ENCODE measurements at places on chromosomes 3 and 15. TPM values are rescaled to one million over a fixed set of nuclear protein-coding genes. Genes with fewer than 3 reads are reported as not detected.

DNA sequence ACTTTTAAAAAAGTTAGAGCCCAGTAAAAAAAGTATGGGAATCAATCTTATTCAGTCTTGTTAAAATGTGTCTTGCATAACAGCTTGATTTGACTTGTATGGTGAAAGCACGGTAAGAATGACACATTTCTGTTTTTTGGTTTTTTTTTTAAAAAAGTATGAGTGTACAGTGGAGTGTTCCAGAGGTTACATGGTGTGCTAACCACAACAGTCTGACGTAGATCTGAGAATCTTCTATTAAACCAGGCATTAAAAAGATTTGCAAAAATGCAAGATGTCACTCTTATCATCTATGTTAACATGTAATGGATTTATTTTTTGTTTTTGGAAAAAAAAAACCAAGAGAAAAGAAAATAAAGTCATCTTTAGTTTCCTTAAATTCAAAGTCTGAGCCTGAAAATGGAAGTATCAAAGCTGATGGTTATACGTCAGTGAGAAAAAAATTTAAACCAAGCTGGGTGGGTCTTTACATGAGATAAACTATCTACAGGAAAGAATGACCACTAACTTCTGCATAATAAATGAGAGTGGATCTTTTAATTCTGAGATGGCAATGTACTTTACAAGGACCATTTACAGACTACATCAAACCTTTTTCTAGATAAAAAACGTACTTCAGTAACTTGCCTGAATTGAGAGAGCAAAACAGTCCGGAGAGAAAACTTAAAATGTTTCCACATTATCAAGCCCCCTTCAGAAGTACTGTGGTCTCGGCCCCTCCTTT lies 1.6 kb downstream of the GABPB1 start:
- peak overlapping the region; percentile 97 for H3K27ac ChIP-seq
- peaks cover 70% of the 10 kb centered on the region for H3K4me1 ChIP-seq
- H3K27me3 ChIP-seq = no peaks in the 10 kb centered on the region

DNA sequence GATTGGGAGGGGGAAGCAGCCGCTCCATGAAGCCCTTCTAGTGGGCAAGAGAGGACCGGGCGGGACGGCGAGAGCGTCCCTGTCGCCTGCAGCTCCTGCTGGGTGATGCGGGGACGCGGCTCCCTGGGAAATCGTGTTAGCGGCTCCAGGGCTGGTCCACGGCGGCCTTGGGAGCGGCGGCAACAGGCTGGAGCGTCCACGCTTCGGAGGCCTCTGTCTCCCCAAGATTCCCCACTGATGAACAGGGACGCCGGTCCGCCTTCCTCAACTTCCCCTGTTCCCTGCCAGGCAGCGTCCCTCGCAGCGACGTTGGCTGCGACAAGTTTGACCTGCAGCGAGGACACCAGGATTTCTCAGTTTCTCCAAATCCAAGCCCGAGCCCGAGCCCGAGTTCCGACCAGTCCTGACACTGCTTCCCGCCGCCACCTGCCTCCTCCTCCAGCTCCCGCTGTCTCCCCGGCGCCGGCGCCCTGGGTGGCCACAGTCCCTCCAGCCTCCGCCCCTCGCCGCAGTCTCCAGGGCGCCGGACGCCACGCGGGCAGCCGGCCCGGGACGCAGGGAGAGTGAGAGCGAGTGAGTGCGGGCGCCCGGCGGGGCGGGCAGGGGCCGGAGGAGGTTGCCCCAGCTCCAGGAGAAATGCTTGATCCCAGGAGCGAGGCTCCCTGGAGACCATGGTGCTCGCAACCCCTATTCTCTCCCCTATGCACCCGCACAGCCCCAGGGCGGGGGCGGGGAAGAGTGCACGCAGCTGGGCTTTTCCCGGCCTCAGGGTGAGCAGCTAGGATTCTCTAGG lies 78.1 kb upstream of the RNF7 start:
- H3K4me1 ChIP-seq = peaks cover 24% of the 10 kb centered on the region
- peak; percentile 76 for DNase-seq
- H3K4me3 ChIP-seq = peak overlapping the region; percentile 50
- H3K36me3 ChIP-seq = no peaks in the 10 kb centered on the region
- peak overlapping the region; percentile 9 for H3K27ac ChIP-seq

DNA sequence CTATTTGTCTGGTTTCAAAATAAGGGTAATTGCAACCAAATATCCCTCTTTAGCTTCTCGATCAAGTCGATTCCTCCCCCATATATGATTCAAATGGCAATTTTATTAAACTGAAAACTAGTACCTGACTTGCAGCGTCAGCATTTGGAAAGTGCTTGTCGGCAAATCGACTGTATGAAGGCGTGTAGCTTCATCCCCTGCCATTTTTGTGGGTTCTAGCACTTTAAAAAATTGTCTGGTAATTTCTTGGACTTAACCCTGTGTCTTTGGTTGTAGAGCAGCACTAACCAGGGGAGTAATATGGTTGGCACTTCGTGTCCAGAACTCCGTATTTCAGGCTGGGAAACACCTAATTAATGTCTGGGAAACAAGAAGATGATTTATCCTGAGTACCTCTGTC lies 573 bp downstream of the MME start:
- peak overlapping the region; percentile 61 for H3K4me3 ChIP-seq
- DNase-seq = no peak
- no peaks in the 10 kb centered on the region for H3K36me3 ChIP-seq
- no peak overlapping the region for H3K27ac ChIP-seq

GRCh38 chr3:73804204-73804603 lies 179.5 kb upstream of the PDZRN3 start:
- H3K4me1 ChIP-seq = peaks cover 5% of the 10 kb centered on the region
- H3K4me3 ChIP-seq = no peak overlapping the region
- H3K36me3 ChIP-seq = no peaks in the 10 kb centered on the region
- H3K27me3 ChIP-seq = no peaks in the 10 kb centered on the region

DNA sequence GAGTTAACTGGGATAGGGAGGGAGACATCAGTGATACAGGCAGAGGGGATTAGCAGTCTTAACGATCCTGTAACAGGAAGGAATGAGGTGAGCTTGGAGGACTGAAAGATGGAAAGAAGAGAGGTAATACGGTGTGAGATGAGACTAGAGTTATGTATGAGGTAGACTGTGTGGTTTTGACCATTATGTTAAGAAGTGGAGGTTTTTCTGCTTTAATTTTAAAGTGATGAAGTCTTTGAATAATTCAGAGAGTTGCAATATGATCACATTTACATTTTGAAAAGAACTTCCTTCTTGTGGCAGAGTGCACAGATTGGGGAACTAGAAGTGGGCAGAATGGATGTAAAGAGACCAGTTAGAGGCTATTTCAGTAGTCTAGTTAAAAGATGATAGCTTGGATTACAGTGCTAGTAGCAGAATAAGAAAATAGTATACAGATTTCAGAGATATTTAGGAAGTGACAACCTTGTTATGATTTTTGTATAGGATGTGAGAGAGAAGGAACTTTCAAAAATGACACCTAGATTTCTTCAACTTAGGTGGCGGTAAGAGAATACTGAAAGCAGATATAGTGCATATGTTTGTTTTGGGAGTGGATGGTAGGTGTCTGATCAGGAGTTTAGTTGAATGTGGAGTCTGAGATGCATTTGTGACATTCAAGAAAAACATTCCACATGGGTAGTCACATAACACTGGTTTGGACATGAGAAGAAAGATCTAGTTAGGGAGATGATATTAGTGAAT lies 40.5 kb downstream of the STT3B start:
- DNase-seq = no peak
- H3K36me3 ChIP-seq = no peaks in the 10 kb centered on the region
- H3K4me3 ChIP-seq = no peak overlapping the region

- no peak for DNase-seq
- H3K27me3 ChIP-seq = no peaks in the 10 kb centered on the region
- no peaks in the 10 kb centered on the region for H3K4me1 ChIP-seq
Measured at GRCh38 chr3:88936831-88937230, 170.6 kb upstream of the EPHA3 start.

- DNase-seq = no peak
- no peak overlapping the region for H3K4me3 ChIP-seq
- H3K27ac ChIP-seq = no peak overlapping the region
- H3K36me3 ChIP-seq = peaks cover 56% of the 10 kb centered on the region
- H3K27me3 ChIP-seq = no peaks in the 10 kb centered on the region
- H3K4me1 ChIP-seq = no peaks in the 10 kb centered on the region
Measured at GRCh38 chr3:52650439-52650838, 35.3 kb downstream of the PBRM1 start.

DNA sequence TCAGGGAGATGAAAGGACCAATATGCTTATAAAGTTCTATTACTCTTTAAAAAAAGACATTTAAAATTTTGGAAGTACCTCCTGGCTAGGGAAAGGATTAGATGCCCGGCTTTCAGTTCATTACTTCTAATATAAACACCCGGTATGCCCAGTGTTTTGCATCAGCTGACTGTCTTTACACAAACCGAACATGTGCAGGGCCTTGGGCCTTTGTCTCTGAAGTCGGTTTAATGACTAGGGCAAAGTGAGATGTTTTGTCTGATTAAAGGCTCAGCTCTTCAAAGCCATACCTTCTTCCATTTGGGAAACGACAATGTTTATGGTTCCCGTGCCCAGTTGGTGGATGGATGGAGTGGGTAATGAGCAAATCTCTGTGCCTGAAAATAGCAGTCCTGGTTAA lies 179.3 kb upstream of the LRTM1 start:
- H3K27ac ChIP-seq = no peak overlapping the region
- H3K4me3 ChIP-seq = no peak overlapping the region
- H3K36me3 ChIP-seq = no peaks in the 10 kb centered on the region
- no peak for DNase-seq
- no peaks in the 10 kb centered on the region for H3K27me3 ChIP-seq
- H3K4me1 ChIP-seq = no peaks in the 10 kb centered on the region

SLC22A14 gene
- 0.49 TPM for total RNA-seq

ITPKA gene
- not detected for total RNA-seq

EFCC1 gene
- 3.7 TPM for total RNA-seq

DAZL gene
- total RNA-seq = not detected

All from vagina (tissue), 2 donors.